ENCODE measurements at places on chromosomes 16 and 17. TPM values are rescaled to one million over a fixed set of nuclear protein-coding genes. Genes with fewer than 3 reads are reported as not detected.

GRCh38 chr16:2956579-2956956 lies 7.5 kb upstream of the KREMEN2 start:
- no peak overlapping the region for H3K4me3 ChIP-seq
- no peaks in the 10 kb centered on the region for H3K36me3 ChIP-seq
- H3K27ac ChIP-seq: no peak overlapping the region
- peaks cover 6% of the 10 kb centered on the region for H3K27me3 ChIP-seq

DNA sequence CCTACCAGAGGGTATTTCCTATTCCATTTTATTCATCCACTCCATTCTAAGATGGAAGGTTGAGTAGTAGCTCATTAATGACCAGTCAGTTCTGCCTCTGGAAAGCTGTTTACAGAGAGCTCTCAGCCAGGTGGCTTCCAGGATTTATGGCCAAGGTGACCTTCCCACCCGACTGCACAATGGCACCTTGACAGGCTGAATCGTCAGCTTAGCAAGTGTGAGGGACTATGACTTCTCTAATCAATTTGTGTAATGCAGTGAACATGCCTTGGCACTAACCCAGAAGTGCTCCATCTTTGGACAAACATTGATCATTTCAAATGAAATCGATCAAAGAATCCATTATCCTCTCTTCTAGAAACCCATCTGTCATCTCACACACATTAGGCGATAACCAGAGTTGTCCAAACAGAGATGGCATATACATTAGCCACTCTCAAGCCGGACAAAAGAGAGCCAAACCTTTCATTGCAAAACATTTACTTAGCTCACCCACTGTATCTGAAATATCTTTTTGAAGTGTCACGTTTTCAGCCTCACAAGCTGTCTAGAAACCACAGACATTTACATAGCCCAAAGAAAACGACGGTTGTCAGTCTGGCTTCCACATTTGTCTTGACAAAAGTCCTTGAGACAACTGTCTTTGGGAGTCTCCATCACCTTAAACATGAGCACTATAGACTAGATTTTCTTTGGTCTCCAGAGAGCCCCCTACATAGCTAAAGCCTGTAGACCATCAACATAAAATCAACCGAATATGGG lies 35.6 kb downstream of the CLEC3A start:
- no peak for DNase-seq
- H3K27me3 ChIP-seq: peaks cover 15% of the 10 kb centered on the region
- no peaks in the 10 kb centered on the region for H3K4me1 ChIP-seq
- H3K4me3 ChIP-seq: no peak overlapping the region

Gene MYH11
- not detected for total RNA-seq

DNA sequence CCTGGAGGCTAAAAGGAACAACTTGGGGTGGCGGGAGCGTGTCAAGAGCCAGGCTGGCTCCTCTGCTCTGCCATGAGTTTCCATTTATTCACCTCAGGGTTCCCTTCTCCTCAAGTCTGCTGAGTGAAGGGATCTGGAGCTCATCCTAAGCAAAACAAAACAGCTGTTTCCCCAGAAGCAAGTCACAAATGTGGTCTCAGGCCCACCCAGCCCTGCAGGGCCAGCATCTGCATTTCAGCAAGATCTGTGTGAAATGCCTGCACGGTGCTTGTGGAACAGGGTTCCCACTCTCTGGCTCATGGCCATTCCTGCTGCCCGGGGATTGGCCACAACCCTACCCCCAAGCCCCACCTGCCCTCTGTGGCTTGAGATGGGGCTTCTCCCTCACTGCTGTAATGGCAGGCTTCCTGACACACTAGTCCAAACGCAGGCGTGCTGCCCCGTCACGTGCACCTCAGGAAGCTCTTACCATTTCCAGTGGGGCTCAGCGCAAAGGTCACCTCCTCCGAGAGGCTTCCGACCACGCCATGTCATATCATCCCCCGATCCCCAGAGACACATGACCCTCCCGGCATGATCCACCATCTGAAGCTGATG lies 2.3 kb downstream of the SLC38A8 start:
- H3K36me3 ChIP-seq: no peaks in the 10 kb centered on the region
- H3K27ac ChIP-seq: no peak overlapping the region
- H3K27me3 ChIP-seq: peaks cover 26% of the 10 kb centered on the region
- no peak overlapping the region for H3K4me3 ChIP-seq

Gene TBC1D3D
- total RNA-seq: 3.1 TPM

DNA sequence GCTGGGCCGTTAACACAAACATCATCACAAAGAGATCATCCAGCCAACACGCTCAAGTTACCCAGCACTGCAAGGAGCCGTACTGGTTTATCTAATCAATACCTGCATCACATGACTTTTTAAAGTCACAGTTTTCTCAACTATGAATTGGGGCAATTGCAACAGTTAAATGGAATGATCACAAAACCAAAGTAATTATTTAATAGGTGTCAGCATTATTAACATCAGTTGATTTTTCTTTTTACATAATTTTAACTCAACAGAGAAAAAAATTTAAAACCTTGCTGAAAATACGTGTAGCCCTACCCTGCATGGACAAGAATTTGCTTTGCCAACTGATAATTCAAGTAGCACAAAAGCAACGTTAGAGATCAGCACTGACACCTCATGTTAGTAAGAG lies 95.7 kb upstream of the SOX9 start:
- no peak overlapping the region for H3K27ac ChIP-seq
- H3K4me1 ChIP-seq: peaks cover 6% of the 10 kb centered on the region
- no peak for DNase-seq
- H3K4me3 ChIP-seq: no peak overlapping the region

Gene TNFRSF13B
- total RNA-seq: not detected

Gene PRDM7
- total RNA-seq: not detected

DNA sequence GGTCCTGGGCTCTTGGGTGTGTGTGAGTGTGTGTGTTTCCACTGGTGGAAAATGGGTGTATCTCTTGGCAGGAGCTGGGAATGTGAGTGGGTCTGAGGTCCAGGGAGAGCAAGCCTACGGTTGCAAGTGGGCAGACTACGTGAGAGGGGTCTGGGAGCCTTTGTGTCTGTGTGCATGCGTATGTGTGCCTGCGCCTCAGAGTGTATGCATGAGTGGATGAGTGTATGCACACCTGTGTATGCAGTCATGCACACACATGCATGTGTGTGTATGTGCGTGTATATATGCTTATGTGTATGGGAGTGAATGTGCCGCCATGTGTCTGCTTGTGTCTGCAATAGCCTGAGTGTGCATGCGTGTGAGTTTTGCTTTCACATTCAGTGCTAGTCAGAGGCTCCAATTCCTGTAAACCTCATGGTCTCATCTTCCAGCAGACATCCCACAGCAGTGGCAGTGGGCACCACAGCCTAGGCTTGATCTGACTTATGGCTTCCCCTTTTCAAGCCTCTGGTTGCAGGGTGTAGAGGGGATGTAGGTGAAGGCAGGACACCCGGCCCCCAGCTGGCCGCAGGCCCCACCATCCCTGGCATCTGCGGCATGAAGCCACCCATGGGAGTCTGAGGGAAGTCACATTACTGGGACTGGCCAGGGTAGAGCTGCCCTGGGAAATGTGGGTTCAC lies 19.7 kb upstream of the RMI2 start:
- no peaks in the 10 kb centered on the region for H3K27me3 ChIP-seq
- H3K36me3 ChIP-seq: peaks cover 2% of the 10 kb centered on the region
- H3K4me1 ChIP-seq: peaks cover 60% of the 10 kb centered on the region
- H3K27ac ChIP-seq: peak overlapping the region; percentile 11
- peak overlapping the region; percentile 0 for H3K4me3 ChIP-seq
- DNase-seq: peak; percentile 54

Gene KRT31
- total RNA-seq: not detected

- H3K27ac ChIP-seq: peak overlapping the region; percentile 78
- H3K27me3 ChIP-seq: peaks cover 20% of the 10 kb centered on the region
- peaks cover 3% of the 10 kb centered on the region for H3K36me3 ChIP-seq
- peak; percentile 27 for DNase-seq
Measured at GRCh38 chr16:31333686-31334649, 21.0 kb upstream of the ITGAX start.

GRCh38 chr17:67718325-67718941 lies 697 bp downstream of the NOL11 start:
- H3K27me3 ChIP-seq: no peaks in the 10 kb centered on the region
- DNase-seq: peak; percentile 45
- H3K27ac ChIP-seq: peak overlapping the region; percentile 100
- H3K4me3 ChIP-seq: peak overlapping the region; percentile 100

DNA sequence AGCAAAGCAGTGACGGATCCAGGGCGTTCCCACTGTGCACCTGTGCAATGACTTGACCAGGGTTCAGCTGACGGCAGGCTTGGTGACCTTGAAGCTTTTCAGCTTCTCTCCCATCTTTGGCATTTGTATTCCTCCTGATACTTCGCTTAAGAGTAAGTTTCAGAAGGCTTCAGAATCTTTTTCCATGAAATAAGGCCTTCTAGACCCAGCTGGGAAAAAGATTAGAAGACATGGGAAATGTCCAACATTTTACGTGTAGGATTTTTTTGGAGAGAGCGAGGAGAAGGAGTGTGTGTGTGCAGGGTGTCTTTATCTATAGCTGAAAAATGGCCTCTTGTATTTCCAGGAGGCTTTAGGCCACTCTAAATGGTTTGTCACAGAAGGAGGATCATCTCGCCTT lies 104.1 kb downstream of the BANP start:
- DNase-seq: no peak
- no peaks in the 10 kb centered on the region for H3K4me1 ChIP-seq
- no peak overlapping the region for H3K27ac ChIP-seq
- H3K36me3 ChIP-seq: no peaks in the 10 kb centered on the region
- H3K4me3 ChIP-seq: no peak overlapping the region

Gene CRYM
- not detected for total RNA-seq

Gene CTRB1
- not detected for total RNA-seq

Gene WWP2
- 45.4 TPM for total RNA-seq

Gene MAPT
- 0.86 TPM for total RNA-seq

- no peak for DNase-seq
- H3K4me3 ChIP-seq: no peak overlapping the region
- H3K4me1 ChIP-seq: peaks cover 12% of the 10 kb centered on the region
- H3K27ac ChIP-seq: no peak overlapping the region
- no peaks in the 10 kb centered on the region for H3K36me3 ChIP-seq
- peaks cover 2% of the 10 kb centered on the region for H3K27me3 ChIP-seq
Measured at GRCh38 chr17:50758989-50759544, 8.3 kb downstream of the ANKRD40CL start.

GRCh38 chr16:82370282-82370681 lies 200.3 kb upstream of the MPHOSPH6 start:
- no peak overlapping the region for H3K4me3 ChIP-seq
- no peaks in the 10 kb centered on the region for H3K27me3 ChIP-seq
- H3K27ac ChIP-seq: no peak overlapping the region
- no peaks in the 10 kb centered on the region for H3K36me3 ChIP-seq

Gene TMIGD1
- not detected for total RNA-seq

DNA sequence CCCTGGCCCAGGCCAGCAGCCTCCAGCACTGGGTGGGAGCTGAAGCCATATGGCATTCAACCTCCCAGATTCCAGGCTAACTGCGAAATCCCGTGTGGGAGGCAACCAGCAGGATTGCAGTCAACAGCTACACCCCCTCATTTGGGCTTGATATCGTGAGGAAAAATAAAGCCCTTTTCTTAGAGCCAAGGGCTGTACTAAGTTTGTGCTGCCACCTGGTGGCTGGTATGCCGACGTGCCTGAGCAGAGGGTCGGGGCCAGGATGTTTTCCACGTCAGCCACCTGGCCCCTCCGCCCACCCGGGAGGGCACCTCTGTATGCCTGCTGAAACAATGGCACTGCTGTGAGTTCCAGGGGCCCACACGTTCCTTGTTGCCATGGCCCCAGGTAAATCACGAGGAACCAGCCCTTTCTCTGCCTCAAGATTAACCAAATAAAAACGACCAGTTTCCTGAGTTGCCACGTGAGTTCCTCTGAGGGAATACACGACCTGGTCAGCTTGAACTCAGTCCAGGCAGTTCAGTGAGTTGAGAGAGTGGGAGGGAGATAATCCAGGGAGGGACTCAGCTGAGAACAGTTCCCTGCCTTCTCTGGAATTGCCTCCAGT lies 9.0 kb downstream of the TMEM98 start:
- H3K27ac ChIP-seq: no peak overlapping the region
- peak overlapping the region; percentile 40 for H3K4me3 ChIP-seq
- peak; percentile 75 for DNase-seq
- H3K36me3 ChIP-seq: no peaks in the 10 kb centered on the region
- H3K4me1 ChIP-seq: peaks cover 4% of the 10 kb centered on the region
- H3K27me3 ChIP-seq: peaks cover 22% of the 10 kb centered on the region

- DNase-seq: no peak
- no peaks in the 10 kb centered on the region for H3K27me3 ChIP-seq
- H3K27ac ChIP-seq: no peak overlapping the region
- H3K4me1 ChIP-seq: peaks cover 7% of the 10 kb centered on the region
- no peak overlapping the region for H3K4me3 ChIP-seq
Measured at GRCh38 chr16:70255574-70255973, 3.8 kb upstream of the EXOSC6 start.

Gene MPP3
- total RNA-seq: not detected

- no peak overlapping the region for H3K4me3 ChIP-seq
- no peaks in the 10 kb centered on the region for H3K36me3 ChIP-seq
- no peaks in the 10 kb centered on the region for H3K27me3 ChIP-seq
- no peak for DNase-seq
- peaks cover under 1% of the 10 kb centered on the region for H3K4me1 ChIP-seq
Measured at GRCh38 chr17:78210111-78210510, 3.9 kb upstream of the BIRC5 start.

Gene KRTAP3-1
- not detected for total RNA-seq

DNA sequence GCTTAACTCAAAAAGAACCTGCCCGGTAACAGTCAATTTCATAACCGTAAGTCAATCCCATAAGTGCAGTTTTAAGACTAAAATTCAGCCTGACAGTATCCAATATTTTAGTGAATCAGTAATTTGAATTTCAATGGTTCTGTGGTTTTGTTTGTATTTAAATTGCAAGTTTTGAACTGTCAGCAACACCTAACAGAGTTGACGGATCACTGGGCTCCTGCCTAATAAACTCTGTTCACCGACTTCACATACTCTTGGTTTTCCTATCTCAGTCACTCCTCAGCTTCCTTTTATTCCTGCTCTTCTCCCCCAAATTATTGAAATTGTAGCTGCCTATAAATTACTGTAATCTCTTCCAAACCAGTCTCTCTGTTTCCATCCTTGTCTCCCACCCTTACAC lies 12.5 kb downstream of the SIAH1 start:
- no peak for DNase-seq
- peaks cover 41% of the 10 kb centered on the region for H3K4me1 ChIP-seq
- H3K4me3 ChIP-seq: no peak overlapping the region
- H3K27ac ChIP-seq: no peak overlapping the region

Gene TBX21
- 45.5 TPM for total RNA-seq

- H3K4me3 ChIP-seq: no peak overlapping the region
- peaks cover 35% of the 10 kb centered on the region for H3K4me1 ChIP-seq
- peaks cover 14% of the 10 kb centered on the region for H3K27me3 ChIP-seq
- no peaks in the 10 kb centered on the region for H3K36me3 ChIP-seq
- DNase-seq: no peak
Measured at GRCh38 chr17:47862621-47863440, 11.9 kb upstream of the SP6 start.

GRCh38 chr17:7559320-7560171 lies 996 bp downstream of the TNFSF13 start:
- peak overlapping the region; percentile 92 for H3K4me3 ChIP-seq
- no peaks in the 10 kb centered on the region for H3K27me3 ChIP-seq
- peaks cover 59% of the 10 kb centered on the region for H3K4me1 ChIP-seq
- no peak for DNase-seq
- H3K27ac ChIP-seq: no peak overlapping the region
